ENCODE measurements at places on chromosomes 2 and 18.

DNA sequence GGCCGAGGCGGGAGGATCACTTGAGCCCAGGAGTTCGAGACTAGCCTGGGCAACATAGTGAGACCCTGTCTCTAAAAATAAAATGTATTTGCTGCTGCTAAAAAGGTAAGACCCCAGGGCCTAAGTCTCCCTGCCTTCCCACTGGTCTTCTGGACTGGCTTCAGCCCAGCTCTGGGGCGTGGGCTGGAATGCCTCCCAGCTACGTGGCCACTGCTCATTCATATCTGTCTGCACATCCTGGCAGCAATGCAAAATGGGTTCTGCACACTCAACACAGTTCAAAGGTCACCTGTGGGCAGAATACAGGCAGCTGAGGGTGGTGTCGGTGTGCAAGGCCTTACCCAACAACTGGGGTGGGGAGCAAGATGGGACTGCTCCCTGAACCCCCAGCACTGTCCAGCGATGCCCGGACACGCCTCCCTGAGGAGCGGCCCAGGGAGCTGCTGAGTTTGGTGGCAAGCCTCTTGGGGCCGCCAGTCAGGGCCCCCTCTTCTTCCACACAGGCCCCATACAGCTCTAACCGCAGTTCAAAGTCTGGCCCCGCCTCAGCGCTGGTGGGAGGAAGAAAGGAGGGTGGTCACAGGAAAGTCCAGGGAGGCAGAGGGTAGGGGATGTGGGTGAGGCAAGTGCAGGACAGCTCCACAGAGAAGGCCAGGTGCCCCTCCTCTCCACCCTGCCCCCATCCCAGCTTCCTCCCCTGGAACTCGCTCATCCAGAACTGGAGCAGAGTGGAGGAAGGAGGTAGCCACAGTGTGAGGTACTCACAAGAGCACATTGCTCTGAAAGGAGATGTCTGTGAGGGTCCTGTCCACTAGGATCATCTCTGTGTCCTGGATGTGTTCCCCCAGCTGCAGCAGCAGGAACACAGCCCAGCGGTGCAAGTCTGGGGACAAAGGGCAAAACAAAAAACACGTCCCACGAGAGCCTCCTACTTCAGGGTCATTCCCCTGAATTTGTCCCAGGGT, 8.2 kb downstream of the WDR54 start:
- peak; percentile 30 for DNase-seq

- no peak for DNase-seq
Observed at GRCh38 chr18:42261731-42262130, 306.7 kb downstream of the PIK3C3 start.

DNA sequence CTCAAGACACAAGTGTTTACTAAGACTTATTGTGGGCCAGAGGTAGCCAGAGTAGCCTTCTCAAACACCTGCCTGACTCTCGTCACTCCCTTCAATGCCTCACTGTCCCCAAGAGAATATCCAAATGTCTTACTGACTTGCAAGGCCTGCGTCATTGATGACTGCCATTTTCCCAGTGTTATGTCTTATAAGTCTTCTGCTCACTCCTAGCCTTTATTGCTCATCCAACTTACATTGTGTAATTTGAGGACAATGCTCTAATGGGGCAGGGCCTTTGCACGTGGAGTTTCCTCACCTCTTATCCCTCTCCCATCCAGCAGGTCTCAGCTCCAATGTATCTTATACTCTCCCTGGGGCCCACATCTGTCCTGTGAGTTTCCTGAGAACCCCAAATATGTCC, 10.1 kb upstream of the CD226 start:
- no peak for DNase-seq

GRCh38 chr2:240324312-240325015, 111.0 kb upstream of the GPC1 start:
- no peak for DNase-seq

DNA sequence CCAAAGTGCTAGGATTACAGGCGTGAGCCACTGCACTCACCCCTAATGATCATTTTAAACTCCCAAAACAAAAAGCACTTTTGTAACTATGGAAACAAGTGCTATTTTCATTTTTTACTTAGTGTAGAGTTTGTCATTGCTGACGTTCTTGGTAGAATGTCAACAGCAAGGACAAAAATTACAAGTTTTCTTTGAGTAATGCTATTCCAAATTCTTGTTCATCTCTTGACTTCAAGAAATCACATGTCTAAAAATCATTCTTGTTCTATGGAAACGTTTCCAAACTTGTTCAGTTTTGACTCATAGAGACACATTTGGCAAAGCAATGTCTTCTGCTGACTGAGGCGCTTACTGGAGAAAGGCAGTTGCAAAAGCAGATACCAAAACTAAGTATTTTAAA, 82.6 kb downstream of the MBP start:
- peak; percentile 66 for DNase-seq

DNA sequence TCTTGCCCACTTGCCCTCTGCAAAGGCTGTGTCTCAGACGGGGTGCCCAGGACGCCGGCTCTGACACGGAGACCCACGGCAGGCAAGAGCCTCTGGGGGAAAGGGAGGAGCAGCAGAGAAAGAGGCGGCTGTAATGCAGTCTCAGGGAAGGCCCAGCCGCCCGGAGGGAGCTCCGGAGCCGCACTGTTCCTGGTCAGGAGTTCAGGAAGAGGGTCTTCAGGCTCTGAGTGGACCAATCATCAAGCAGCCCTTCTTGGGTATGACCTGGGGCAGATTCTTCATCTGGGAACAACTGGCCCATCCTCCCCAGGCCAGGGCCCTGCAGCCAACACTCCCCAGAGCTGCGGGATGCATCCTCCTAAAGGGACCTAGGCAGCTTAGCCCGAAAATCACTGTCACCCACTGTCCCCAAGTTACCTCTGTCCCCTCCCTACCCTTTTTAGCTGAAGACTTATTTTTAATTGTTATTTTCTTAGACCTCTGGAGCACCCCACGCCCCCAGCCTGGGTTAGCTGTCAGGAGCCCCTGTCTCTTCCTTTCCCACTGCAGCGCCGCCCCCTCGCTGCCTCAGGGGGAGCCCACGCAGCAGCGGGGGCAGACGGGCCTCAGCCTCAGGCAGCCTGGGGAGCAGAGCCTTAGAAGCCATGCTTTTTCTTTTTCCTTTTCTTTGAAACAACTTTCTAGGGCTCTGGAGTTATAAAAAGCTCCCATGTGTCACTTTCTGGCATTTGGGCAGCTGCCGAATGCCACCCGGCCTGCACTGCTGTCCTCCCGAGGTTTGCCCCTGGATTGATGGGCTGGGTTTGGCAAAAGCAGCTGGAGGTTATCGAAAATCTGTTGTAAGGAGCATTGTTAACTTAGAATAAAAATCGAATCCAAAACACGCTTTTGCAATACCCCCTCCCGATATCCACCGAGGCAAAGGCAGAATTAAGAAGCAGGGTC, 644 bp upstream of the NEU2 start:
- no peak for DNase-seq

DNA sequence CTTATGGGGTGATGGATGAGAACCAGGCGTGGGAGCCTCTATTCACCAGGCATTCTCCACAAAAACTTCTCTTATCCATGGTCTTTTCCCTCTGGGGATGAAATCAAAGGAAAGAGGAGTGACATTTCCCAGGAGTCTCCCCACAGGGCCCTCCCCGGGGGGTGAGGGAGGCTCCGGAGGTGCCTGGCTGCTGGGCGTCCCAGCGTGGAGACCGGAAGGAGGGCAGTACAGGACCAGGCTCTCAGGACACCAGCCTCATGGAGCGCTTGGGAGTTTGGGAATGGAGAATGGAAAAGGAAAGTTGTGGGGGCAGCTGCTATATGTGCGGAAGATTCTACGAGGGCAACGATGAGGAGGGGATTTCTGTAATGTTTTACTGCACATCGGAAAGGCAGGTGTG, 22.1 kb downstream of the CIB4 start:
- no peak for DNase-seq

DNA sequence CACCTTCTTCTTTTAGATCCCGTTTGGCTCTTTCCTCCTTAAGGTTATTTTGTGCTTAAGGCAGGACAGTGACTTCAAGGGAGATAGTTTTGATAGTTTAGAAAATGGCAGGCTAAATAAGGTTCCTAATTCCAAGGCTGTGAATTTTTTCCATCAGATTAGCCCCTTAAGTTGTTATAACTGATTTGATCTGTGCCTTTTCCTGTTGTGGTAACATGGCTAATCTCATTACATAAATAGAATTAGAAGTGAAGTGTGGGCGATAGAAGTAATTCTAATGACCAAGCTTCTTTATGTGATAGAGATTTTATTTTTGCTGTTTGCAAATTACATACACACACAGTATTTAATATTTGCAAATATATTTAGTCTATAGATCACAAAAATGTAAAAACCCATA, 102.0 kb downstream of the MYO1B start:
- DNase-seq: no peak

GRCh38 chr2:71613403-71613952, 160.1 kb downstream of the DYSF start:
- no peak for DNase-seq

DNA sequence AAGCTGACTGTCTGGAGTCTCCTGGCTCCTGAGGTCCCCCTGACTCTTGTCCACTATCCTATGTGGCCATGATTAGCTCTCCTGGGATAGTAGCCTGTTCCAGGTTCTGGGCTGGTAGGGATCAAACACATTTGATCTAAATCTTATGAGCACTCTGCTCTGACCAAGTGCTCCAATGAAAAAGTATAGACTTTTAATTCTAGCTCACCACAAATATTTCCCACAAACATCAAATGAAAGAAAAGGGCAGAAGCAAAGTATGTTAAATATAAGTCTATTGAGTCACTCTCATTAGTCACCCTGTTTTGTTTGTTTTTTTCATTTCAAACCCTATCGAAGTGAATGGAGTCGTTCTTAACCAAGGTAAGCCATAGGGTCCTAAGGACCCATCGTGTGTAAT, 39.7 kb upstream of the NEDD4L start:
- peak; percentile 83 for DNase-seq

- DNase-seq: peak; percentile 40
Observed at GRCh38 chr2:3578987-3579386, 3.9 kb downstream of the RPS7 start.

DNA sequence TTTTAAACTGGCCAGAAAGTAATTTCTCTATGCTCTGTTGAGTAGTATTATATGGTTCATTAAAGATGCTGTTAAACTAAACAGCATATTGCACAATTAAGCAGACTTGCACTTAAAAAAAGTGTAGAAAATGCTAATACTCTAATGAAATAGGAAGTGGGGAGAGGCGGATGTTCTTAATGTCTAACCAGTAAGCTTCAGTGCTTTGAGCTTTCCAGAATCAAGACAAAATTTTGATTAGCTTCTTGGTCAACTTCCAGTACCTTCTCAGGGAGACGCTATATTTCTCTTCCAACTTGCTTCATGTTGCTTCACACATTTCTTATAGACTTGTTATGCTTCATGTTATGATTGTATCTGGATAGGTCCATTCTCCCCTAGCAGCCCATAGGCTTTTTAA, 89.1 kb downstream of the MAP2 start:
- no peak for DNase-seq

DNA sequence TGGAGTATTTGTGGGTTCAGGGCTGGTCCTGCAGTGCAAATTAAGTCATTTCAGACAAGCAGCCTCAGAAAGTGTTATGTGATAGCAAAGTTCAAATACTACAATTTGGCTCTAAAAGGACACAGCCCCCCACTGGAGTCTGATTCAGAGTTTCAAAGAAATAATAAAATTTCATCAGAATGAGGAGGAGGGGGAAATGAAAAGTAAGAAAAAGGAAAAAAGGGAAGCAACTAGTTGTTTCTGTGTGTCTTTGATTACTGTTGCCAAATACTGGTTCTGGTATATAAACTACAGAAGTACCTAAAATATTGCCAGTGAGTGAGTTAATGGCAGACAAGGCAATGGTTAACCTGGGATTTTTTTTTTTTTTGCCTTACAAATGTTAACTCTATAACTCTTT, 773.9 kb downstream of the BCL11A start:
- DNase-seq: no peak

DNA sequence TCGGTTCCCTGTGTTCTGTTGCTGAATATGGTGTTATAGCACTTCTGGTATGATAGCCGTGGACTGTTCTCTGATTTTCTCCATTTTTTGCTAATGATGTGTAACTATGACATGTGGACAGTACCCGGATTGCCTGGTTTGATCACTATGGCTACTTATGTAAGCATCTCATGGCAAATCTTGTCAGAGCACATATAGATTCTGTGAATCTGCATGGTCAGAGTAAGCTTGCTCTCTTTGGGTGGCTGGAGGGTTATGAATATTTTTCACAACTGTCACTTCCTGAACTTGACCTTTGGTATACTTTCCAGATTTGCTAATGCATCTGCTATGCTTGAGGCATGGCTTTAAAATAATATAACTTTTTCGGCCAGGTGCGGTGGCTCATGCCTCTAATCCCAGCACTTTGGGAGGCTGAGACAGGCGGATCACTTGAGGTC, 36.8 kb upstream of the ATP8B1 start:
- peak; percentile 48 for DNase-seq

DNA sequence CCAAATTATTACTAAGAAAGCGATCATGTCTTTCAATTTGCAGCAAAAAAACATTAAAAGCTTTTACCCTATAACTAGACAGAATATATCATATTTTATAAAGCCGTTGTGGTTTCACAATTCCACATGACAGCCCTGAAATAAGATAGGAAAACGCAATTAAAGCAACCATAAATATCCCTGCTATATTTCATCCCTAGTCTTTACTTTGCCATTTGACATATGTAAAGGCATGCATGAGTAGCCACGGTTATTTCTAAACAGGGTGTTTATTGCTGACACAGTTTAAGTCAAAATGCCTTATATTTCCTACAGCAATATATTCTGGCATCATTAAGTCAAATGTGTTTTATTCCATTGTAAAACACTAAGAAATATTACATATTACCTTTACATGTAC, 239.9 kb downstream of the DSEL start:
- DNase-seq: no peak

DNA sequence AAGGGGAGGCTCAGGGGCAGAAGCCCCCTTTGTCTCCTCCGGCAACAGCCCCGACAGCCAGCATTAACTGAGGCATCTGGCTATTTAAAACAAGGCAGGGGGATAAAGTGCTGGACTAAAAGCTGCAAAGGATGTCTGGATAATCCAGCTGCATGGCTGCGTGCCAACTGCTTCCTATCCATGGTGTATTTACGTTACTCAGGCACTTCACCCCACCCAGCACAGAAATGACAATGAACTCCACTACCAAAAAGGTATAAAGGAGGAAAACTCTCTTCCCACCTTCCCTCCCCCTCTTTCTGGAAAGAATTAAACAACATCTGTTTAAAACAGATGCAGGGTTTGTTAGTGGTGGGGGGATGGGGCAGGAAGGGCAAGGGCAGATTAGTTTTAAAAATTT, 82.5 kb downstream of the SPRED2 start:
- DNase-seq: peak; percentile 85
